ENCODE measurements at places on chromosomes 5 and 9.

DNA sequence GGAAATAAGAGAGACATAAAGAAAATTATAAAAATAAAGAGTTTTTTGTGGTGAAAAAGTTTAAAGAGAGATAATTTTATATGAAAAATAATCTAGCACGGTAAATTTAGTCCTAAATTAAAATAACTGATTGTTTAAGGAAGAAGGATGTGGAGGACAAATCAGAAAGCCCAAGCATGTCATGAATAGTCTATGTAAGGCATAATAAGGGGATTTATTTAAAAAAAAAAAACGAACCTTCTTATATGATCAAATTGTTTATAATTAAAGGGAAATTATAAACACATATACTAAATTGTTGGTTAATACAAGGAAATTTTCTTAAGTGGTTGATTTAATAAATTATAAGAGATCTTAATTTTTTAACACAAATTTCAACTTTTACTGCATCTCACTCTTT, 551.8 kb upstream of the TYRP1 start:
- no peak for DNase-seq

- no peak for DNase-seq
Observed at GRCh38 chr5:176647843-176648473, 674 bp downstream of the TSPAN17 start.

GRCh38 chr5:74186356-74187315, 453.9 kb downstream of the ENC1 start:
- no peak for DNase-seq

DNA sequence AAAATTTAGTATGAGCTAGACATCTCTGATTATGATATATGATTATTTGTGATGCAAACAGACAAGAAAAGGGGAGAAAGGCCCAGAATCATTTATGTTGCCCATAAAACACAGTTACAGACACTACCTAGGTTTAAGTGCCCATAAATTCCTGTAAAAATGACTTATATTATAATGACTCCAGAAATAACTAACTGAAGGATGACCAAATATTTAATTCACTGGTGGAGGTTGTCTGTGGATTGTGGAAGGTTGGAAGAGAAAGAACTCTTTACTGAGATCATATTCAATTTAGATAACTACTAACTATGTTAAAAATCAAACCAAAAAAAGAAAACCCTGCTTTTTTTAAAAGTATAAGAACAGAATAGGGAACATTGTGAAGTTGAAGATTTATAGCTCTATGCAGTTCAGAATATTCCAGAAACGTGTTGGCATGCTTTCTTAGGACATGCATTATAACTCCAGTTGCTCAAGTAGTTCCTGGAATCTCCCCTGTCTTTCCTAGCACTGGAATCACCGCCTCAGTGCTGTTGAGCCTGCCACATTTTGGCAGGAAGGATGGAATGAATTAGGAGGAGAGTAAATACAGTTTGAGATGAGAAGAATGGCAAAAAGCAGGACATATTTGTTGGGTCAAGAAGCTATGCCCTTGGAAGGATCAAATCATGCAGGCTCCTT, 72.0 kb upstream of the PAPPA start:
- DNase-seq: no peak

DNA sequence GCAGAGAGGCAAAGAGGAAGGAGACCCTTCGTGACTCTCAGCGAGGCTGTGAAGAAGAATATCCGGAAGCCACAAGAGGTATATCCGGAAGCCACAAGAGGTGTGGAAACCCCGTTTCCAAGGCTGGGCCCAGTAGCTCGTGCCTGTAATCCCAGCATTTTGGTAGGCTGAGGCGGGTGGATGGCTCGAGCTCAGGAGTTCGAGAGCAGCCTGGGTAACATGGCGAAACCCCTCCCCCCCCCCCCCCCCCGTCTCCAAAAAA, 612 bp upstream of the BBLN start:
- DNase-seq: peak; percentile 49

DNA sequence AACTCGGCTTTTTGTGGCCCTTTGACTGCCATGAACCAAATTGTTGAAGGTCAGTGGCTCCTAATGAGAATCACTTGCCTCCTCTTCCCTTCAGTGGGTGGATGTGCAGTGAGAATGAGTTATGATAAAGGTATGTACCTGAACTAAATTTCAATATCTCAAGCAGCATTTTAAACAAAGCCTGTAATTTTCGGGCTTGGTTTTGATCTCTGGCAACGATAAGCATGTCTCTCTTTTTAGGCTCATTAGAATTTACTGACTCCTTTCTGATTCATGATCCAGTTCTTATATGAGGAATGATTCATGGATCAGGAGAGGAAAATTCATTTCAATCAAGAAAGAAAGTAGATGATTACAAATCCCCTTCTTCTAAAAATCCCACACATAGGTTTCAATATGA, 305.5 kb downstream of the ARRDC3 start:
- DNase-seq: no peak

- DNase-seq: no peak
Observed at GRCh38 chr5:133969654-133970324, 1.4 kb upstream of the C5orf15 start.

- DNase-seq: no peak
Observed at GRCh38 chr9:100699668-100700067, 121.8 kb downstream of the CAVIN4 start.

DNA sequence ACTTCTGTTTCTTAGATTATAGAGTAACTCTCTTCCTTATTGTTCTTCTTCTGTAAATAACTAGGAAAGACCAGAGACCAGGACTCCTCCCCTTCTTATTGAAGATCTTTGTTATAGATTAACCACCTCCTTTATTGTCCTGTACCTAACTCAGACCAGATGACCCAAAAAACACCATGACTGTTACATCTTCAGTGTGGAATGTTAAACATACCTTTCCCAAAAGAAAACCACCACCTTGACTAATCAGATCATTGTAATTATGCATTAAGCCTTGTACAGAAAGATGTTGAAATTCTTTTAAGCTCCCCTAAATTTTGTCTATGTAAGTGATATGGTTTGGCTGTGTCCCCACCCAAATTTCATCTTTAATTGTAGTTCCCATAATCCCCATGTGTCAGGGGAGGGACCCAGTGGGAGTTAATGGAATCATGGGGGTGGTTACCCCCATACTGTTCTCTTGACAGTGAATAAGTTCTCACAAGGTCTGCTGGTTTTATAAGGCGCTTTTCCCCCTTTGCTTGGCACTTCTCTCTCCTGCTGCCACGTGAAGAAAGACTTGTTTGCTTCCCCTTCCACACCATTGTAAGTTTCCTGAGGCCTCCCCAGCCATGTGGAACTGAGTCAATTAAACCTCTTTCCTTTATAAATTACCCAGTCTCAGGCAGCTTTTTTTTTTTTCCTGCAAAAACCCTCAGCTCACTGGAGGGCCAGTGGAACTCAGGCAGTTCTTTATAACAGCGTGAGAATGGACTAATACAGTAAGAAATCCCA, 26.3 kb downstream of the ARSB start:
- DNase-seq: no peak

GRCh38 chr5:41465493-41466171, 44.8 kb downstream of the PLCXD3 start:
- no peak for DNase-seq

DNA sequence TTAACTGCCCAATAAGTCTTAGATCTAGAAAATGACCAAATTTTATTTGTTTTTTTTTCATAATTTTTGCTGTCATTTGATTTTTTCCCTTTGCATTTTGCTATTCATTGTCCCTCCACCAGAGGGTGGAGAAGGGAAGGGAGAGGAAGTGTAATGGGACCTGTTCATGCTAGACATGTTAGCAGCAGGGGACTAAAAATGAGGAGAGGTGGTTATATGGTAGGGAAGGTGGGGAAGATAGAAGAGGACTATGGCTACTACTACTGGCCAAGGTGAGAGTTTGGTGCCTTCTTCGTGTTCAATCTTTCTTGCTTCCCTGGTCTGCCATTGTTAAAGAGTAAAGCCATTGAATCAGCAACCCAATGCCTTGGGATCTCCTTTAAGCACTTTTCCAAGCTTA, 6.4 kb downstream of the GRIA1 start:
- no peak for DNase-seq

- DNase-seq: no peak
Observed at GRCh38 chr9:75699017-75699416, 191.5 kb upstream of the PCSK5 start.

DNA sequence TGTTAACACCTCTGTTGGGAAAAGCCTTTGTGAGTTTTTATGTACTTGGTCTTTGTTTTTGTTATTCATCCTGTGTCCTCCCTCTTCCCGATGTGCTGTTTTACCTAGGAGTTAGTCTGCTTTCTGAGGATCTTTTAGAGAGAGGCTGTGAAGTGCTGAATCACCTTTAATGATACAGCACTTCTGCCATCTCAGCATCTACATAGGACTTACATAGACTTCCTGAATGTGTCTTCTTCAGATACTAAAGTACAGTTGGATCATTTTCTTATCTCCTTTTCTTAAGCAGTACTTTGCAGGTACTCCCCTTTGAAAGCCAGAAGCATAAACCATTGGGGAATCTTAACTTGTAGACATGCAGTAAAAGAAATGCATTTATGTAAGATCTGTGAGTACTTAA, 31.5 kb downstream of the OTULIN start:
- DNase-seq: no peak

DNA sequence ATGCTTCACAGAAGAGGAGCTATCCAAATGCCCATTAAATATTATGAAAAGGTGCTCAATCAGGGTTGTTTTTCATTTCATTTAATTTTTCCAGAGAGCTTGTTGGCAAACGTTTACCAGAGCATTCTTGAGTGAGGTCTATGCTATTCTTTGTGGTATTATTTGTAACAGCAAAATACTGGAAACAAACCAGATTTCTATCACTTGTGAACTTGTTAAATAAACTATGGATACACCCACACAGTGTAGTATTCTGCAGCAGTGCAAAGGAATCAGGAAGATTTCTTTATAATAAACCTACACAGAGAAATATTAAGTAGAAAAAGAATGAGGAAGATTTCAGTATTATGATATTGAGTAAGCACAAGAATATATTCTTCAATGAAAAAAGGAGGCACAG, 15.0 kb upstream of the SLC1A1 start:
- DNase-seq: no peak

DNA sequence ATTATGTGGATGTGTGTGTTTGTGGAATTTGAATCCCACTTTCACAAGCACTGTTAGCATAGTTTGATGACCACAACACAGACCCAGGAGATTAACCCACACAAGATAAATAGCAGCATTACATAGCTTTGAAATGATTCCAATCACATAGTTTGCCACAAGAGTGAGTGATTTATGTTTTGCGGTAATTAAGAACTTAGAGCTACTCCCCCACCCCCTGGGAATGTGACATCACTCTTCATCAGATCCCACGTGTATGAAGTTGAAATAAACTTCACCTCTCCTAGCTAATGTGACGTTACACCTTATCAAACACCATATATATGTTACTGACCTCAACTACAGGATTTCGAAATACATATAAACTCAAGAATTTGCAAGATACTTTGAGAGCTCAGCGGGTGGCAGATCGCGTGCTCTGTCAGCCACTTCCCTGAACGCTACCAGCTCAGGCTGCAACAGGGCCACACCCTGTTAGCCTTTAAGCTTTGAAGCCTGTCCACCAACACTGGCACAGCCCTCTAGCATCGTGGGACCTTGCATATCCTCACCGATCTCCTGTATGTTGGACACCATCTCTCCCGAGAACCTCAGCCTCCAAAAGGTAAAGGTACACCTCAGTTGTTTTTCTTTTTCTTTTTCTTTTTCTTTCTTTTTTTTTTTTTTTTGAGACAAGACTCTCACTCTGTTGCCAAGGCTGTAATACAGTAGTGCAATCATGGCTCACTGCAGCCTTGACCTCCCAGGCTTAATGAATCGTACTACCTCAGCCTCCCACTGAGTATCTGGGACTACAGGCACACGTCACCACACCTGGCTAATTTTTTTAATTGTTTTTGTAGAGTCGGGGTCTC, 1.7 kb upstream of the AGTPBP1 start:
- DNase-seq: no peak

DNA sequence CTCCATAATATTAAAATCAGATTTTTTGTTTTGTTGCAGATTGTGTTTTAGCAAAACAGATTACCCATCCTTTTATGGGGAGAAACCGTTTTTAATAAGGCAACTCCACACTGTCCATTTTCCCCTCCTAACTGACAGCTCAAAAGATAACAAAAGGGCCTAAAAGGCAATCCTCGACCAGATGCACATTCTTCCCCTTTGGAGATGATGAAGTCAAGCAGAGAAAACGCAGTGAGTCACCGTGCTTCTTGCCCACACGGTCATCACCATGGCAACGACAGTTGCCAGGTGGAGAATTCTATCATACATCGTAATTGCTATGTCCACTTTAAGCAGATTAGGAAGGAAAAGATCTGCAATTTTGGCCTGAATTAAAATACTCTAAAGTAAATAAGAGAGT, 96.4 kb downstream of the DIRAS2 start:
- DNase-seq: peak; percentile 89

DNA sequence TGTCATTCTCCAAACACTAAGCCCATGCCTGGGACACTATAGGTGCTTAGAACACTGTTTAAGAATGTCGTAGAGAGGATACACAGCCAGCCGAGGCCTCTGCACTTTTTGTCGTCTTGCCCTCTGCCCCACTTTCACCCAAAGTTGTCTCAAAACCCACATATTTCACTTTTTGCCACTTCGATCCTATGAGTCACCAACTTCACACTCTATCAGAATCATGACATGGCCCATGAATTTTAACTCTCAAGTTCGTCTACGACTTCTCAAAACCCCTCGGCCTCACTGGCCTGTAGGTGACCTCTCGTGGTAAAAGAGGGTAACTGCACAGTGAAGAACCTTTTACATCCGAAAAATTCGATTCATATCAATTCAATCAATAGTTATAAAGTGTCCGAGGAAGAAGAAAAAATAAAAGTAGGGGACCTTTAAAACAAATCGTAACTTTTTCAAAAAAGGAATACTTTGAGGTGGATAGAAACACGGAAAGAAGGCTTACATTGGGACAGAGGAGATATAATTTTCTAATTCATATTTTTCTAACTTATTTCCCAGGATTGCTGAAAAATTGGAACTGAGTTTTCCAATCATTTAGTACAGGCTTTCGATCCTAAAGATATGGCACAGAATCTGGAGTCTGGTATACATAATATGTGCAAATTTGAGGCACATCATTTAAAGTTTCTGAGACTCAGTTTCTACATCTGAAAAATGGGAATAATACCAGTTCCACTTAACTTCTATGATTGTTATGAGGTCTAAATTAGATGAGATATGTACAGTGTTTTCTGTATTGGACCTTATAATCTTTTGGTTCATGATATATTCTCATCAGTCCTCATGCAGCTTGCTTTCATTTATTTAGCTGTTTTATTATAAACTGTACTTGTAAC, 122.6 kb downstream of the APBA1 start:
- DNase-seq: peak; percentile 42

DNA sequence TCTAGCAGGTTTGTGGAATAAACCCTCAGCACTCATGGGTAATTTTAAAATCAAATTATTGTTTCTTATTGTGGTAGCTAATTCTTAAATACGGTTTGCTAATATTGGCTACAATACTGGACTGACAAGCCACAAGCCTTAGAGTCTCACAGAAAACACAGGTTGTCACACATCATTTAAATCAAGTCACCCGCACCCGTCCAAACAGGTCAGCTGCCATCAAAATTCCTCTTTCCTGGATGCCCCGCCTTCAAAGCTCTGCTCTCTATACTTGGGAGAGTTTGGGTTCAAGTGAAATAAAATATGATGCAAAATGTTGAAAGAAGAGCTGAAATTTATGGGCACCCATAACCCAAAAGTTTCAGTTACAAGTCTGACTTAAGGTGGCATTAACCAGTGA, 12.3 kb upstream of the SUSD1 start:
- no peak for DNase-seq

- no peak for DNase-seq
Observed at GRCh38 chr9:121690316-121690715, 38.9 kb downstream of the DAB2IP start.
